ENCODE measurements at places on chromosomes 12 and 14.

- no peak for DNase-seq
These were observed 92.7 kb upstream of the DCN start for GRCh38 chr12:91275321-91275720.

DNA sequence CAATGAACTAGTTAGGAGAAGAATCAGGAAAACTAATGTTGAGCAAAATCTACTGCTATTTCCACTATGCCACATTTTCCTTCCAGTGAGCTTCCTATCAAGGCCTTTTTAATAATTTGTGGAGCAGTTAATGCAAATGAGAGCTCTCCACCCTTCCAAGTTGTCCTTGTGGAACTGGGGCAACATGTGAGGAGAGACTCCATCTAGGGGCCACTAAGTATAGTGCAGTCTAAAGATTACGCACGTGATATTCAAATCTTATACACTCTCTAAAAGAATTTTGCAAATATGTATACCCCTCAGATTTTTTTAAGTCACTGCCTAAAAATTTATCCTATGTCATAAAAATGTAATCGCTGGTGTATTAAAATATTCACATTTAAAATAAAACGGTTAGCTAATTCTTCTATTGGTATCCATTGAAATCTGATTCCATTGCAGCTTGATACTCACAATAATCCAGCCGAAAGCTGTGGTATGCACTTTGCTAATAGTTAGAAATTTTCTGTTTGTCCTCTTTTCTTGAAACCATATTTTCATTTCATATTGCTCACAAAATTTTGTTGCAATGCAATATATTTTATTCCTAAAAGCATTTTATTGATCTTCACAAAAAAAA, 100.1 kb downstream of the PAH start:
- peak; percentile 73 for DNase-seq

DNA sequence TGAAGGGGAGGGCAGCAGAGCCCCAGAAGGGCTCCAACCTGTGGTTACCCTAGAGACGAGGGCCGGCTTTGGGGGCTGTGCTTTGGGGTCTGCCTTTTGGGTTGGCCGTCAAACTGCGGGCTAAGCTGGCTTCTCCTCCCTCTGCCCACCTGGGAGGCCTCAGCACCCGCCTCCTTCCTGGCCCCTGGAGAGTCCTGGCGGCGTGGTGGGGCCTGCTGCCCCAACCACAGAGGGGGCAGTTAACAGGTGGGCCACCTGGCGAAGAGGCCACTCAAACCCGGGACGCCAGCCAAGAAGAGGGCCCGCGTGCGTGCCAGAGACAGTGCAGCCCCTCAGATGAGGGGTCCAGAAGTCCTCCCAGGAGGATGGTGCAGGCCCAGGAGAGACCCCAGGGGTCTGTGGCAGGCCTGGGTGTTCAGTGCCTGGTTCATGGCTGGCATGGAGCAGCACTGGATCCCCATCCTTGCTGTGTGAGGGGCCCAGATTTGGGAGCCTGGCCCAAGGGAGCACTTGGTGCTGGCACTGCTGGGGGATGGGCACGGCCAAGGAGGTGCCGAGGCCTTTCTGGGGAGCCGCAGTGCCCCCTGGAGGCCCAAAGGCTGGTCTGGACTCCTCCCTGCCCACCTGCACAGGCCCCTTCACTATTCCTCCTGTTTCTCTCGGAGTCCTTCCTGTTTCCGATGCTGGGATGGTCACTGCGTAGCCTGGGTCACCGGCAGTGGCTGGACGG, 48.8 kb downstream of the LRCOL1 start:
- DNase-seq = peak; percentile 33

DNA sequence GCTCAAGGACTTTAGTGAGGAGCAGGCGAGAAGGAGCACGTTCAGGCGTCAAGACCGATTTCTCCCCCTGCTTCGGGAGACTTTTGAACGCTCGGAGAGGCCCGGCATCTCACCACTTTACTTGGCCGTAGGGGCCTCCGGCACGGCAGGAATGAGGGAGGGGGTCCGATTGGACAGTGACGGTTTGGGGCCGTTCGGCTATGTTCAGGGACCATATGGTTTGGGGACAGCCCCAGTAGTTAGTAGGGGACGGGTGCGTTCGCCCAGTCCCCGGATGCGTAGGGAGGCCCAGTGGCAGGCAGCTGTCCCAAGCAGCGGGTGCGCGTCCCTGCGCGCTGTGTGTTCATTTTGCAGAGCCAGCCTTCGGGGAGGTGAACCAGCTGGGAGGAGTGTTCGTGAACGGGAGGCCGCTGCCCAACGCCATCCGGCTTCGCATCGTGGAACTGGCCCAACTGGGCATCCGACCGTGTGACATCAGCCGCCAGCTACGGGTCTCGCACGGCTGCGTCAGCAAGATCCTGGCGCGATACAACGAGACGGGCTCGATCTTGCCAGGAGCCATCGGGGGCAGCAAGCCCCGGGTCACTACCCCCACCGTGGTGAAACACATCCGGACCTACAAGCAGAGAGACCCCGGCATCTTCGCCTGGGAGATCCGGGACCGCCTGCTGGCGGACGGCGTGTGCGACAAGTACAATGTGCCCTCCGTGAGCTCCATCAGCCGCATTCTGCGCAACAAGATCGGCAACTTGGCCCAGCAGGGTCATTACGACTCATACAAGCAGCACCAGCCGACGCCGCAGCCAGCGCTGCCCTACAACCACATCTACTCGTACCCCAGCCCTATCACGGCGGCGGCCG, 1.1 kb downstream of the PAX9 start:
- DNase-seq = peak; percentile 59

DNA sequence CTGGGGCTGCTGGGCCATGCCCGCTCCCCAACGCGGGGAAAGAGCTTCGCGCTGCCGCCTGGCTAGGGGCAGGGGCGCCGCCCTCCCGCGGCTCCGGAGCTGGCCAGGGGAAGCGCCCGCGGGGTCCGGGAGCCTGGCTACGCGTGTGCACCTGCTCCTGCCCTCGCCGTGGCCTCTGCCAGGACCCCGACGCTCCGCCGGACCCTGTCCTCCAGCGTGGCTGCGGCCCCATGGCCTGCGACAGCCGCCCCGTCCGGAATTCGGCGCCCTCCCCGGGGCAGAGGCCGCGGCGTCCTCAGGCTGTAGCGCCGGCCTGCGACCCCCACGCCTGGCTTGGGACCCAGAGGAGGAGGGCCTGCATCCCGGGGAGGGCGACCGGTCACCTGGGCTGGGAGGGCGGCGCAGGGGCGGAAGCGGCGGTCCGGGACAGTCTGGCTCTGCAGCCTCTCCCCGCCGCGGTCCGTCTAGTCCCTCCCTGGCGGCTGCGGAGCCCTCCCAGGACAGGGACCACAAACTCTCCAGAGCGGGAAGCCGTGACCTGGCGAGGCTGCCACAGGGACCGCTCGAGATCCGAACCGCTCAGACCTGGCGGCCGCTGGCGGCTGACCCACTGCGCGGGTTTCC, 85.6 kb downstream of the ALG10 start:
- DNase-seq = no peak

GRCh38 chr12:98594050-98594835, 757 bp downstream of the SLC25A3 start:
- peak; percentile 63 for DNase-seq

DNA sequence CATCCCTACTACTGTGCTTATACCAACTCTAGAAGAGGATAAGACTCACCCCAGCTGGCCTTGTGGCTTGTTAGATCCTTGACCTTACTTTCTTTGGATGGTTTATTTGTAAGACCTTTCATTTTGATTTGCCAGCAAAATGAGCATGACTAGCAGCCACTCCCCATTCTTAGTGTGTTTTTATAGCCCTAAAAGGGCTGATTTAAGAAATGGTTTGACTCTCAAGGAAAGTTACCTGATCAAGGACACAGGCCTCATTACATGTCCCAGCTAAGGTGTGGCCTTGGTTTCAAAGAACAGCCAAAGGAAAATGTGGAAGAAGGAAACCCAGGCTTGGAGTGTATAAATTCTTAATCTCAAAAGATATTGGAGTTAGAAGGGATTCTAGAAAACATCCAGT, 41.4 kb downstream of the SLC17A8 start:
- DNase-seq = no peak

GRCh38 chr14:99513183-99513694, 32.0 kb downstream of the CCNK start:
- no peak for DNase-seq

DNA sequence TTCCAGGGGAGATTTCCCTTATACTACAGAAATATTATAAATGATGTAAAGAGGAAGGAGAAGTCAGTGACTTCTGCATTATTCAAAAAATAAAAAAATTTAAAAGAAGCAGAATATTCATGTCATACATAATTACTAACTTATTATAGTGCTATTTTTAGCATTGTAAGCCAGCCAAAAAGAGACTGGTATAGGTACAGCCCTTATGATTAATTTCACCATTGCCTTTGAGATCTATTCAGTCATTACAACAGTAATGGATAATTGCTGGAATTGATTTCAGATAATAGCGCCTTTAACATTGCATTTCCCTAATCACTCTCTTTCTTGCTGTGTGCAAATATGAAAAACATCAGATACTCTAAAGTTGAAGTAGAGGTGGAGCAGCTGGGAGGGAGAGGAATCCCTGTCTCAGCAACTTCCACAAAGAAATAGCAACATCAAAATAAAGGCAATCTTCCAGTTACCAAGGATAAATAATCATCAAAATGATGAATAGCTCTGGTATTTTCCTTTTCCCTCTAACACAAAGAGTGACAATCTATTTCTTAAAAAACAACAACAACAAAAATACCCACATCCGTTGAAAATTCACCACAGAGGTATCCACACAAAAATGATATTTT, 71.8 kb upstream of the OVCH1 start:
- no peak for DNase-seq

- DNase-seq = no peak
These were observed 13.1 kb downstream of the ITGA7 start for GRCh38 chr12:55694651-55695050.

DNA sequence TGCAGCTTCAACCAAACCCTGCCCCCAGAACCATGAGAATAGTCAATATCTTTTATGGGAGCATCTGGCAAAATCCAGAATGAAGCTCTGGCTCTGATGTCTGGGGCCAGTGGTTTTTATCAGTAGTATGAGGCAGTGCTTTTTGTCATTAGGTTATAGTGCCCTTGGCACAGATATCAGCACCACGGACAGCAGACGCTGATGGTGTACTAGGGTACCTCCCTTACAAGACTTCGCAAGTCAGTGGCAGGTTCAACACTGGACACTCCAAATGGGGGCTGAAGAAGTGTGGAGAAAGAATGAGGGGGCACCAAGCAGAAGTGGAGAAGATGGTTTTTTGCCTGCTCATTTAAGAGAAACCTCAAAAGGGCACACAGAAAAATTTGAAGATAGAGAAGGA, 68.2 kb upstream of the E2F7 start:
- peak; percentile 63 for DNase-seq

DNA sequence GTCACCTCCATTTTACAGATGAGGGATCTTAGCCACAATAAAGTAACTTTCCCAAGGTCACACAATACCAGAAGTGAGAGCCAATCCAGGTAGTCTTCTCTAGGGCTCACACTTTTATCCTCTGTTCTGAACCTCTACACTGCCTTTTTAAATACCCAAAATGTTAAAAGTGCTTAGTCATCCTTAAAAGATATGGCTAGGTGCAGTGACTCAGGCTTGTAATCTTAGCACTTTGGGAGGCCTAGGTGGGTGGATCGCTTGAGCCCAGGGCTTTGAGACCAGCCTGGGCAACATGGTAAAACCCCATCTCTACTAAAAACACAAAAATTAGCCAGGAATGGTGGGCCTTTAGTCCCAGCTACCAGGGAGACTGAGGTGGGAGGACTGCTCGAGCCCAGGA, 104.1 kb upstream of the PPP4R3A start:
- DNase-seq = no peak

- DNase-seq = no peak
These were observed 795.4 kb upstream of the MGAT4C start for GRCh38 chr12:87051621-87052020.

- DNase-seq = no peak
These were observed 1266.1 kb downstream of the LRFN5 start for GRCh38 chr14:42872786-42873185.

DNA sequence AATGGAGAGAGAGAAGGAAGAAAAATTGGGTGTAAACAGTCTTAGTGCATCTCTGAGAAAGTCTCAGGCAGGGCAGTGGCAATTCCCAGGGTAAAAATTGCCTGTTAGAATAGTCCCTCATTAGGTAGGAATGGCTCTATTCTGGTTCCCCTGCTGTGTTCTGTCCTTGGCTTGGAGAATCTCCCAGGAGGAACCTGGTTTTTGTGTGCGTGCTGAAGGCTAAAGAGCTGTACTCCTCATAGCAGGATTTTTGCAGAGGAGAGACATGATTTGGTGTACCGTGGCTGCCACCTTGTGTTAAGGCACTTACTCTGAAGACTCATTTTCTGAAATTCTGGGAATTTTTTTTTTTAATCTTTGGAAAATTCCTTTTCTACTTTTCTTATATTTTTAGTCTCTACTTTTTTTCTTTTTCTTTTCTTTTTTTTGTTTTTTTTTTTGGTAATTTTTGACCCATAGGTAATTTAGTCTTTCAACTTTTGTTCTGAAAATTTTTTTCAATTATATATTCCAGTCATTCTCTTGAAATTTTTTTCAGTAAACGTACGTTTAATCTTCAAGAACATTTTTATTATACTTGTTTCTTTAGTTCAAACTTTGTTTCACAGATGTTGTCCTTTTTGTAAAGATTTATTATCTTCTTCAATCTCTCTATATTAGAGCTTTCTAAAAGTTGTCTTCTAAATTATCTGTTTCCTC, 63.8 kb downstream of the FBXO33 start:
- DNase-seq = peak; percentile 88

GRCh38 chr14:79749065-79749464, 462.2 kb downstream of the DIO2 start:
- no peak for DNase-seq

- no peak for DNase-seq
These were observed 8.6 kb upstream of the ALDH2 start for GRCh38 chr12:111758120-111758561.

GRCh38 chr12:29053567-29053966, 95.5 kb upstream of the FAR2 start:
- no peak for DNase-seq

GRCh38 chr14:106228541-106229158, 702.3 kb downstream of the TMEM121 start:
- no peak for DNase-seq

DNA sequence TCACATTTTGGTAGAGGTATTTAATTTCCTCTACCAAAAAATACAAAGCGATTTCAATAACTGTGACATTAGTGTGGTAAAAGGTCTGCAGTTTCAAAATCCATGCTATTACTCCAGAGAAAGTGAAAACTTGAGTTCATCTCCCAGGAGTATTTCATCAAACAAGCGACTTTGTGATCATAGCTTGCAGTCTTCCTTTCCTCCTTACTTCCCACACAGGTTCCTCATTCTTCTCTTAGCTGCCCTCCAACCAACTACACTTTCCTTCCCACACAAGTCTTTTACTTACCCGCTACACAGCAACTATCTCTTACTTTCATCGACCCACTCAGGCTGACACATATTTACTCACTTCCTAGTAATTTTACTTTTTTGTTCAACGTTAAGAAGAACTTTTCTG, 413.4 kb upstream of the USP15 start:
- no peak for DNase-seq

GRCh38 chr12:64610660-64611340, 505 bp downstream of the RASSF3 start:
- peak; percentile 75 for DNase-seq

- no peak for DNase-seq
These were observed 10.7 kb downstream of the CREBL2 start for GRCh38 chr12:12622418-12622817.

Measured in adipocyte (in vitro differentiated cells).